ENCODE measurements at places on chromosomes 2 and 18. TPM values are rescaled to one million over a fixed set of nuclear protein-coding genes. Genes with fewer than 3 reads are reported as not detected.

The ONECUT2 gene
- total RNA-seq, result 0.89 TPM

The ERMN gene
- 0.04 TPM for total RNA-seq

The HEATR5B gene
- total RNA-seq, result 11.6 TPM

The EMX1 gene
- 0.28 TPM for total RNA-seq

The PUM2 gene
- total RNA-seq, result 36.2 TPM

The KHK gene
- total RNA-seq, result 3.3 TPM

The CCDC68 gene
- 0.10 TPM for total RNA-seq

All from H7 (cell line).